ENCODE measurements at places on chromosomes 7 and 10. TPM values are rescaled to one million over a fixed set of nuclear protein-coding genes. Genes with fewer than 3 reads are reported as not detected.

SLC13A4 gene
- not detected for total RNA-seq

MTURN gene
- 3.1 TPM for total RNA-seq

GRCh38 chr7:47634273-47634672, 52.4 kb upstream of the TNS3 start:
- DNase-seq, result no peak
- no peak overlapping the region for H3K27ac ChIP-seq
- H3K4me3 ChIP-seq, result no peak overlapping the region
- no peaks in the 10 kb centered on the region for H3K4me1 ChIP-seq
- H3K27me3 ChIP-seq, result no peaks in the 10 kb centered on the region
- H3K36me3 ChIP-seq, result no peaks in the 10 kb centered on the region

GRCh38 chr7:27921081-27921836, 181.3 kb downstream of the TAX1BP1 start:
- H3K4me3 ChIP-seq, result no peak overlapping the region
- H3K27me3 ChIP-seq, result no peaks in the 10 kb centered on the region
- no peak overlapping the region for H3K27ac ChIP-seq
- H3K36me3 ChIP-seq, result peaks cover 4% of the 10 kb centered on the region

GRCh38 chr10:92438220-92438619, 135.7 kb downstream of the IDE start:
- H3K4me3 ChIP-seq, result no peak overlapping the region
- DNase-seq, result no peak
- no peaks in the 10 kb centered on the region for H3K36me3 ChIP-seq

DNA sequence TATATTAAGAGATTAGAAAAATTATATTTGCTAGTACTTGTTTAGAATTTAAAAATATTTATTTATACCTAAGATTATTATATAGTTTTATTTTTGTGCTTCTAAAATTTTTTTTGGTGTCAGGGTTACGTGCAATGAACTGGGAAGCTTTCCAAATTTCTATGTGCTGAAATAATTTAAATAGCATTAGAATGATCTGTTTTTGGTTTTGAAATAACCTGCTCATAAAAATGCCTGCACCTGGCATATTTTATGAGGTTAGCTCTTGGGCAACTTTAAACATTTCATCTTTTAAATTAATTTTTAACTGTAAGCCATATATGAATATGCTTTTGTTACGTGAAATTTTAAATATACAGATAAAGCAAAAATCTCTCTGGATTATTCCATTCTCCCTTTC, 482.5 kb downstream of the GLRX3 start:
- DNase-seq, result no peak
- no peak overlapping the region for H3K4me3 ChIP-seq
- no peak overlapping the region for H3K27ac ChIP-seq
- H3K4me1 ChIP-seq, result no peaks in the 10 kb centered on the region
- peaks cover 8% of the 10 kb centered on the region for H3K27me3 ChIP-seq

DNA sequence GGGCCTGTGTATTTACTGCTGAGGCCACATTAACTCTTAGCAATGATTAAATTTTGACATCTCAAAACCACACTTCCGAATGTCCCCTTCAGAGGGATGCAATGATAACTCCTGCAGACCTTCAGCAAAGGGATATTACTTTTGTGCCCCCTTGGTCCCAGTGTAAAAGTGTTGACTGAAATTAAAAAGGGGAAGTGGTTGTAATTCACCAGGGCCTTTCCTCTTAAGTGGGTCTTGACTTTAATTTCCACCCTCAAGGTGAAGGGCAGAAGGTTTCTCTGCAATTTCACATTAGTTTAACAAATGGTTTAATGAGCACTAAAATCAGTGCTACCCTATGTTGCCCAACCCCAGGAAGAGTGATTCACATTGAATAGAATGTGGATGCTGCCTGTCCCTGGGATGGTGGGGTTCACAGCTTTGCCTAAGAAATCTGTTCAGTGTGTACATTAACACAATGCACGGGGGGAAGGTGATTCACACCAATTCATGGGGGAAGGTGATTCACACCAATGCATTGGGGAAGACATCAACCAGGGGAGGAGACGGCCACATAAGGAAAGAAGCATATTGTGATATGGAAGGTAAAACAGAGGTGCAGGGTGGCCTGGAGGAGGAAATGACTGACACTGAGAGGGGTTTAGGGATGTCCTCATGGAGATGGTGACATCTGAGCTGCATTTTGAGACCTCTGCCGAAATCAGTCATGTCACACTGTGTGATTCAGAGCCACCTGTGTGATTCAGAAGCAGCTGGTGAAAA, 19.4 kb upstream of the TNS3 start:
- H3K27me3 ChIP-seq, result no peaks in the 10 kb centered on the region
- no peaks in the 10 kb centered on the region for H3K4me1 ChIP-seq
- DNase-seq, result no peak
- no peak overlapping the region for H3K27ac ChIP-seq
- H3K36me3 ChIP-seq, result no peaks in the 10 kb centered on the region

SPDYE9 gene
- not detected for total RNA-seq

DNA sequence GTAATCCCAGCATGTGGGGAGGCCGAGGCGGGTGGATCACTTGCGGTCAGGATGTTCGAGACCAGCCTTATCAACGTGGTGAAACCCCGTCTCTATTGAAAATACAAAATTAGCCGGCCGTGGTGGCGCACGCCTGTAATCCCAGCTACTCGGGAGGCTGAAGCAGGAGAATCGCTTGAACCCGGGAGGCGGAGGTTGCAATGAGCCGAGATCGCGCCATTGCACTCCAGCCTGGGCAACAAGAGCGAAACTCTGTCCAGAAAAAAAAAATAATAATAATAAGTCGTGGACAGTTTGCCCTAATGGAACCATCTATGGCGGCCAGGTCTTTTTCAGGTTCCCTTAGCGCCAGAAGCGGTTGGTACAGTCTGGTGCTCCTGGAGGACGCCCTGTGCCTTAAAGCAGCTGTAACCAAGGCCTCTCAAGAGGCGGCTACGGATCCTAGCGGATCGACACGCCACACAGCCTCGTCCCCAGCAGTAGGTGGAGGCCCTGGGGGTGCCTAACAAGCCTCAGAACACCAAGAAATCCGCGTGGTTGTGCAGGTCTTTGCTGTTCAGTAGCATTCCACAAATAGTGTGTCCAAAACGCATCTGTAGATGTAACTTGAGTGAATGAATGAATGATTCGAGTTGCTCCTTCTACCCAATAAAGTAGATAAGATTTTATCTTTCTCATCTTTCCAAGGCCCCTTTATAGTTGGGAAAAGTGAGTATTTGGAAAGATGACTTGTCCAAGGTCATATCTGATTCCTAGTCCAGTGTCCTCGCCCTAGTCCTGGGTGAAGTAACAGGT, 982 bp downstream of the PGAM1 start:
- peaks cover 2% of the 10 kb centered on the region for H3K27me3 ChIP-seq
- peaks cover 56% of the 10 kb centered on the region for H3K36me3 ChIP-seq
- H3K4me3 ChIP-seq, result peak overlapping the region; percentile 93
- peak overlapping the region; percentile 98 for H3K27ac ChIP-seq

CALML5 gene
- not detected for total RNA-seq

GRCh38 chr10:85537561-85537960, 829.0 kb downstream of the GRID1 start:
- H3K27ac ChIP-seq, result no peak overlapping the region
- H3K36me3 ChIP-seq, result no peaks in the 10 kb centered on the region
- no peak for DNase-seq
- peaks cover 6% of the 10 kb centered on the region for H3K27me3 ChIP-seq
- no peaks in the 10 kb centered on the region for H3K4me1 ChIP-seq

DNA sequence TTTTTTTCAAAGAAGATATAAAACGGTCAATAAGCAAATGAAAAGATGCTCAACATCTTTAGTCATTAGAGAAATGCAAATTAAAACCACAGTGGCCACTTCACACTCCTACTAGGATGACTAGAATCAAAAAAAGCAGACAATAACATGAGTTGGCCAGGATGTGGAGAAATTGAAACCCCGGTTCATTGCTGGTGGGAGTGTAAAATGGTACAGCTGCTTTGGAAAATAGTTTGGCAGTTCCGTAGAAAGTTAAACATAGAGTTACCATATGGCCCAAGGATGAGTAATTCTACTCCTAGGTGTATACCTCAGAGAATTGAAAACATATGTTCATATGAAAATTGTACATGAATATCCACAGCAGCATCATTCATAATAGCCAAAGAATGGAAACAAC, 573.3 kb downstream of the GALNT17 start:
- no peaks in the 10 kb centered on the region for H3K4me1 ChIP-seq
- H3K27me3 ChIP-seq, result peaks cover 1% of the 10 kb centered on the region
- no peak for DNase-seq
- H3K36me3 ChIP-seq, result no peaks in the 10 kb centered on the region
- no peak overlapping the region for H3K27ac ChIP-seq
- no peak overlapping the region for H3K4me3 ChIP-seq

GRCh38 chr10:101619983-101620382, 31.9 kb downstream of the DPCD start:
- no peak for DNase-seq
- no peaks in the 10 kb centered on the region for H3K4me1 ChIP-seq
- H3K4me3 ChIP-seq, result no peak overlapping the region
- peaks cover 6% of the 10 kb centered on the region for H3K36me3 ChIP-seq
- H3K27me3 ChIP-seq, result no peaks in the 10 kb centered on the region
- H3K27ac ChIP-seq, result no peak overlapping the region

GRCh38 chr10:3397231-3397630, 224.6 kb upstream of the PITRM1 start:
- H3K27me3 ChIP-seq, result peaks cover 5% of the 10 kb centered on the region
- H3K4me1 ChIP-seq, result peaks cover 2% of the 10 kb centered on the region
- DNase-seq, result no peak

DNA sequence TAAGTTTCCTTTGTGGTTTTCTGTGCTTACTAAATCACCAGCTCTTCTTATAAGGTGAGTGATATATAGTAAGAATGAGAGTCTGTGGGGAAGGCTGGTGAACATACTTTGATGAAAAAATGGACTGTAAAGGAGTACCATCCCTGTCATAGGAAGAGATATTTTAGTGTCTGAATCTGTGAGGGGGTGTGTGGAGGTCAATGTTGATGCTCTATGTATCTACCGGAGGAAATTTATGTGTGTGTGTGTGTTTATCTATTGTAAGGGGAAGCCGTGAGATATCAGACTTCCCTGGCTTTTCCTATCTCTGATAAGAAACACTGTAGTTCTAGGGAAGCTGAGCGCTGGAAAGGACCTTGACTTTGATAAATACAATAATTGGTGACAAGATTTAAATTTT, 179.0 kb downstream of the PCDH15 start:
- H3K4me1 ChIP-seq, result no peaks in the 10 kb centered on the region
- no peak overlapping the region for H3K27ac ChIP-seq
- no peak overlapping the region for H3K4me3 ChIP-seq
- no peaks in the 10 kb centered on the region for H3K36me3 ChIP-seq

- H3K4me3 ChIP-seq, result no peak overlapping the region
- H3K36me3 ChIP-seq, result no peaks in the 10 kb centered on the region
- no peaks in the 10 kb centered on the region for H3K4me1 ChIP-seq
- DNase-seq, result no peak
- no peak overlapping the region for H3K27ac ChIP-seq
These were observed 76.6 kb downstream of the GRM3 start for GRCh38 chr7:86720306-86720705.

TUBB8 gene
- not detected for total RNA-seq

Data from activated CD4-positive, alpha-beta memory T cell treated with anti-CD3 and anti-CD28 coated beads for 36 hours (primary cell).